Eye (tissue), 1 donor: ENCODE measurements at places on chromosomes 2 and 18.
A peak's percentile ranks its signal among the peaks of the same experiment; 100 is the strongest.

DNA sequence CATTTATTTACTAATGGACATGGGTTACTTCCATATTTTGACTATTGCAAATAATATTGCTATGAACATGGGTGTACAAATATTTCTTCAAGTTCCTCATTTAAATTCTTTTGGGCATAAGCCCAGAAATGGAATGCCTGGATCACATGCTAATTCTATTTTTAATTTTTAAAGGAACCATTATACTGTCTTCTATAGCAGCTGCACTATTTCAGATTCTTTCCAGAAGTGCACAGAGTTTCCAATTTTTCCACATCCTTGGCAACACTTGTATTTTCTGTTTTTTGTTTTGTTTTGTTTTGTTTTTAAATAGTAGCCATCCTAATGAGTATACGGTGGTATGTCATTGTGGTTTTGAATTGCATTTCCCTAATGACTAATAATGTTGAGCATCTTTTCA lies 8.5 kb upstream of the RALBP1 start:
- DNase-seq, result no peak

DNA sequence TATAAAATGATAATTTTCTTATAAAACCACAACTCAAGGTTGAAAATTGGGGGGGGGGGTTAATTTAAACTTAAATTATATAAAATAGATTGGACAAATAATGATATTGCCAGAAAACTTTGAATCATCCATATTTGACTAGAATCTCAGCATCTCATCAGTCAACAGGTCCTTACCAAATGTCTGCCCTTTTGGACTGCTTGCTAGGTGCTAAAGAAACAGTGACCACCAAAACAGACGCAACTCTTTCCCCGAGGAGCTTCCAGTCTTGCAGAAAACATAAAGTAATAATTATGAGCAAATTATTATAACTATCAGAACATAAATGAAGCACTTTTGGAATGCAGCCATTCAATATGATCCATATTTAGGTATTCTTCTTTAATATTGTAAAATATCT lies 8.6 kb upstream of the COL3A1 start:
- no peak for DNase-seq

GRCh38 chr2:20193185-20193584 lies 31.7 kb downstream of the SDC1 start:
- DNase-seq, result no peak

DNA sequence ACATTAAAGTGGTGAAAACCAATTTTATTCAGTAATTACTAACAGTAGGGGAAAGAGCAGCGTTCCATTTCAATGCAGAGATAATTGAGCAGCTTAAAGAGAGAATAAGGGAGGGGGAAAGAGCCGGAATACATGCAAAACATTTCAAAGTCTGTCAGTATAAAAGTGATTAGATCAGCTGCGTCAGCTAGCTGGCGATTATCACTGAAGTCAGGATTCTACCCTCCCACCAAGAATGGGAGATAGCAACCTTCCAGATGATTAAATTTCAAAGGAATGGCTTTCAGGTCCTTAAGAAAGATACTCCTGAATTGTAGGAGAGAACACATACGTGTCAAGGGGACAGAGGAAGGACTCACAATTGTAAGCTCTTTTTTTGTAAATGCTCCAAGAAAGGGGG lies 2.7 kb upstream of the ZC3H6 start:
- peak; percentile 10 for DNase-seq

DNA sequence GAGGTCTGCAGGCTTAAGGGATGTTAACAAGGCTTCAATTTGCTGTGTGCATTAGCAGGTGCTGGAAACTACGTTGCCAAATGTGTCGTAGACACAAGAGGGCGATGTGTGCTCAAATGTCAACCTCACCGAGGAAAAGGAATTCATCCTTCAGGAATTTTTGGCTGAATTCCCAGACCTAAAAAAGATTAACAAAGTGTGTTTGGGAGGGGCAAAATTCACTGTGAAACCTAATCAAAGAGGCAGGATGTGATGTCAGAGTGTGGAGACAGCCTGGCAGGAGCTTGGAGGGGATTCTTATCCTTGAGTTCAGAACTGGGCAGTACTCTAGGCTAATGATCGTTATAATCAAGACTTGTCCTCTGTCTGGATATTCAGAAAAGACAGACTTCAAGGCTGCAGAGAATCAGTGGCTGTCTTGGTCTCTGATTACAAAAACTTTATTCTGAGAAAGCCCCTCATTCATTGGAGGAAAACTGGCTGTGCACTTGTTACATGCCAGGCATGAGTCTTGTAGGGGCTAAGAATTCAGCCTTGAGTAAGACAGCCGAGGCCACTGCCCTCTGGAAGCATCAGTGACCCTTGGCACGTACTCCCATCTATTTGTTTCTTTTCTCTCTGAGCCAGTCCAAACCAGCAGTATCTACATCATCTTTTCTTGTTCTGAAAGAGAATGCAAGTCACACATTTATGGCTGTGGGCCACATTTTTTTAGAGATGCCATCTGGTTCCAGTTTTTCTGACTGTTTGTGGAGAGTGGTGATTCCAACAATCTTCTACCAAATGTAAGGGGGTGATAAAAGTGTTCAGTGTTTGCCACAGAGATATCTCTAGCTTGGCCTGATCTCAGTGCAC lies 18.7 kb upstream of the SCYGR1 start:
- DNase-seq, result peak; percentile 96

- no peak for DNase-seq
Measured at GRCh38 chr2:225328192-225328591, 71.3 kb upstream of the NYAP2 start.

GRCh38 chr2:216426938-216427337 lies 14.7 kb downstream of the SMARCAL1 start:
- no peak for DNase-seq

- DNase-seq, result no peak
Measured at GRCh38 chr2:24891201-24891600, 28.8 kb downstream of the ADCY3 start.

- DNase-seq, result no peak
Measured at GRCh38 chr2:173148520-173148919, 72.9 kb downstream of the MAP3K20 start.

DNA sequence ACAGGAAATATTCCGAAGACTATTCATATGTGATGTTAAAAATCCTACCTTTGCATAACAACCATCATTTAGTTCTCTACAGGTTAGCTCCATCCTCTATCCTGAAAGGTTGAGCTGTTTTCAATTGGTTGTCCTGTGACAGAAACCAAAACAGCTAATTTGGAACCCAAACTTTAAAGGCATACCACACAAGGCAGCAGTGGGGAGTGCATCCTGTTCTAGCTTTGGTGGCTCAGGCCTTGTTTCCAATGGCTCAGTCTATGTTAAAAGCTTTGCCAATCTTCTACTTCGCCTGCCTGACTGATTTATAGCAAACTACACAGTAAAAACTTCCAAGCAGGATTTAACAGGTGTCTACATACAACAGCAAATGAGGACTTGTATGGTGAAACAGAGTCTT lies 3.2 kb downstream of the CD226 start:
- DNase-seq, result no peak

DNA sequence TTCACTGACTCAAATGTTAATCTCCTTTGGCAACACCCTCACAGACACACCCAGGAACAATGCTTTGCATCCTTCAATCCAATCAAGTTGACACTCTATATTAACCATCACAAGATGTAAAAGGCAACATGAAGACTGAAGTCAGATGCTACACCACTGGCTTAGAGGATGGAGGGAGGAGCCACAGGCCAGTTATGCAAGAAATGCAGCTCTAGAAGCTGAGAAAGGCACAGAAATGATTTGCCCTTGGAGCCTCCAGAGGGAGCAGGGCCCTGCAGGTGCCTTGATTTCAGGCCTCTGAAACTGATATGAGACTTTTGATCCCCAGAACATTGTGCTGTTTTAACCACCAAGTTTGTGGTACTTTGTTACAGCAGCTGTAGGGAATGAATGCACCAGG lies 276.3 kb downstream of the KCNS3 start:
- DNase-seq, result no peak

DNA sequence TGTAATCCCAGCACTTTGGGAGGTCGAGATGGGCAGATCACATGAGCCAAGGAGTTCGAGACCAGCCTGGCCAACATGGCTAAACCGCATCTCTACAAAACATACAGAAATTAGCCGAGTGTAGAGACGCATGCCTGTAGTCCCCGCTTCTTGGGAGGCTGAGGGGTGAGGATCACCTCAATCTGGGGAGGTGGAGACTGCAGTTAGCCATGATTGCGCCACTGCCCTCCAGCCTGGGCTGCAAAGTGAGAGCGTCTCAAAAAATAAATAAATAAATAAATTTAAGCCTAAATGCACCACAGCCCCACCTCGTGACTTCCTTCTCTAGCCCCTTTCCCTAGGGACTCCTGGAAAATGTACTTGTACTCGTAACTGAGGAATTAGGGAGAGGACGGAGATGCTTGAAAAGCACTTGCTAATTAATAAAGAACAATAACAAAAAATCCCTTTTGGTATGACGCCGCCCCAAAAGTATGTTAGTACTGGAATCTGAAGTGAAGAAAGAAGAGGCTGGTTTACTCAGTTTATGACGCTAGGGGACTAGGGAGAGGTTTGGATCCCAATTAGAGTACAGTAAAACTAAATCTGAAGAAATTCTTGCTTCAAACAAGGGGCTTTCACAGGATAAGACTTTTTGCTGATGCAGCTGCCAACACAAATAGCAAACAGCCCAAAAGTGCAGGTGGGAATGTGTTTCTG lies 887 bp upstream of the ZNF396 start:
- DNase-seq, result peak; percentile 12

DNA sequence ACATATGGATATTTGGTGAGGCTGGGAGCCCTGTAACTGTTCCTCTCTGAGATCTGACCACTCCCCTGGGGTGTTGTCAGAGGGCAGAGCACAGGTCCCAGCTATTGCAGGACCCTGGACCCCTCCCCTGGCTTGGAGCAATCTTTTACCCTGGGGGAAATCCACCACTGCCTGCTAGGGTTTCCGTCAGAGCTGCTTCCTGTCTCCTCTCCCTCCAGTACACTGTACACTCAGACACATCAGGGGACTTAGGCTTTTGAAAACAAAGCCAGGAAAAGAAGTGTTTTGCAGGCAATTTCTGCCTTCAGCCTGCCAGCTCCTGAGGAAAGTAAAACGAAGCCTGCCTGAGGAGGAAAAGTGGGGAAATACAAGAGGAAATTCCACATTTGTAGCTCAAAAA lies 13.2 kb upstream of the CEP68 start:
- no peak for DNase-seq

DNA sequence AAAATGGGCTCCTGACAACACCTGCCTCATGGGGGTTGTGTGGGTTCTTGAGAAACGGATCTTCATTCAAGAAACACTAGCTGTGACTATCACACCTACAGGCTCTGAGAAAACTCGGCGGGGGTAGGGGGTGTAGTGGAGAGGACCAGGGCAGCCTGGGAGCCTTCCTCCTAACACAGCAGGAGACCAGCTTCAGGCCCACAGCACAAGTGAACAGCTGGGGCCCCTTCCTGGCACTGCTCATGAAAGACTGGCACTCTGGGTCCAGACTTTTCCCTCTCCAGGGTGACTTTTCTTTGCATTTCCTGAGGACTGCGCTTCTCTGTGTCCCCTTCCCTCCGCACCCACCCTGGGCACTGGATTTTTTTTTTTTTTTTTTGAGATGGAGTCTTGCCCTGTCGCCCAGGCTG lies 7.2 kb upstream of the SEMA4C start:
- DNase-seq, result no peak

- no peak for DNase-seq
Measured at GRCh38 chr2:36367895-36368353, 12.3 kb downstream of the CRIM1 start.

DNA sequence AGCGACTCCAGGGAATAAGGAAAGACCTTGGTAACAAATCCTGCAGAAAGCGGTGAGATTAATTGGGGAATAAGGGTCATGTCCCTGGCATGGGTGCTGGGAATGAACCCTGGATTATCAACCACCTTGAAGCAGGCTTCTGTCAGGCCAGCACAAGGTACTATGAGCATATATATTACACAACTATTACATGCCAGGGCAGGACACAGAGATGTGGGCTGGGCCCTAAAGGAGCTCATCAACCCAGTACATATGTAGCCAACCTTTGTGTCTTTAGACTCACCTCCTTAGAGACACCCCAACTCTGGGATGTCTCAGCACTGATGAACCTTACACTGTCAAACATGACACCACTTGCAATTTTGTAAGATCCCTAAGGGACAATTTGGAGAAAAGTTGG lies 3.4 kb downstream of the SFXN5 start:
- DNase-seq, result no peak

DNA sequence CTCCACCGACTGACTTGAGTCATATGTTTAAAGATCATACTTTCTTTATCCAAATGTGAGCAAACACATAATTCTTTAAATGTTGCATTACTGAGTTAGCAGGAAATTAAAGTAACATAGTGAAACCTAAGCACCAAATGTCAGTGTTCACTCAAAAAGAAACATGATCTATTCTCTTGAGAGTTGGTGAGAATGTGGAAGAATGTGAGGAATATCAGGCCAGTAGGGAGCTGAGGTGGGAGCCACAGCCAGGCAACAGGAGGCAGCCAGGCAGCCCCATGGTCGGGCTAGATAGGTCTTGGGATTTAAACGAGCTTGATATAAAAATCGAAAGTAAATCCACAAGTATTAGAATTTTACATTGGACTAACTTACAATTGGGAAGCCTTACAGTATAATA lies 198.1 kb upstream of the SH3BP4 start:
- no peak for DNase-seq

- DNase-seq, result peak; percentile 57
Measured at GRCh38 chr2:151544449-151544848, 134.7 kb downstream of the RIF1 start.

DNA sequence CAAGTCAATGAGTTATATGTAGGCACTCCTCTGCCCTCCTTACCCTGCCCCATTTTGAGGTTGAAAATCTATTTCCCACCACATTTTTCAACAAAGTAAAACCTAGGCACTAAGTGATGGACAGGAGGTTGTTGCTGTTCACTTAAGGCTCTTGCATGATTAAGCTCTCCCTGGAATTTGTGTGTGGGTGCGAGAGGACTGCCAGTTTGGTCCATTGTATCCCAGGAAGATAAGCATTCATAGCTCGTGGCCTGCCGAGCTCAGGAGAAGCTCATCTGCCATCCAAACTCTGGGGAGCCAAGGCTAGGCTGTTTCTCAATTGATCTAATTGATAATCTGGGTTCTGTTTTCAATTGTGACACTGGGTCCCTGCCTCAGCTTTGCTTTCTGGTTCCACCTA lies 4.7 kb upstream of the MAP4K4 start:
- DNase-seq, result no peak

- no peak for DNase-seq
Measured at GRCh38 chr2:1309507-1309906, 103.8 kb upstream of the TPO start.

DNA sequence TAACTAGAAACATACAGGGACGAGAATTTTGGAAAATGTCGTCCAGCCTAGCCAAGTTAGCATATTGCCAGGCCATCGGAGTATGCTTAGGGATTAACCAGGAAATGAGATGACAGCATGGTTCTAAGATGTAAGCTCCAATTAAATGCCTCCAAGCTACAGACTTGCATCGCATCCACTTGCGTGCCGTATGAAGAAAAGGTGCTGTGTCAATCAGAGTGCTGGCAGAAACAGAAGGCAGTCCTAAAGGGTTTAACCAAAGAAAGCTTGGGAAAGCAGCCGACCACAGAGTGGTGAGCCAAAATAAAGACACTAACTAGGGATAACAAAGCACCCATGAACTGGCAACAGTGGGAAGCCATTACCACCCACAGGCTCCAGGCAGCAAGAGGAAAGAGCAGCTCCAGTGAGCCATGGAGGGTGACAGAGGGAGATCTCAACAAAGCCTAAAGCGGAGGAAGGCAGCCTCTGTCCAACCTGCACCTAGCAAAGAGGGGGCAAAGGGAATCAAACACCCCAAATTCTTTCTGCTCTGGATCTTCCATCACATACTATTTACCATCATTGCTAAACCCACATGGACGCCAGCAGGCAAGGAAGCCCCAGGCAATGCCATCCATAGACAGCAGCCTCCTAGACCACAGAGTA lies 27.6 kb upstream of the SOCS6 start:
- no peak for DNase-seq
